Activated CD4-positive, alpha-beta T cell treated with anti-CD3 and anti-CD28 coated beads for 36 hours (primary cell): ENCODE measurements at places on chromosomes 3 and 15.
A peak's percentile ranks its signal among the peaks of the same experiment; 100 is the strongest.

DNA sequence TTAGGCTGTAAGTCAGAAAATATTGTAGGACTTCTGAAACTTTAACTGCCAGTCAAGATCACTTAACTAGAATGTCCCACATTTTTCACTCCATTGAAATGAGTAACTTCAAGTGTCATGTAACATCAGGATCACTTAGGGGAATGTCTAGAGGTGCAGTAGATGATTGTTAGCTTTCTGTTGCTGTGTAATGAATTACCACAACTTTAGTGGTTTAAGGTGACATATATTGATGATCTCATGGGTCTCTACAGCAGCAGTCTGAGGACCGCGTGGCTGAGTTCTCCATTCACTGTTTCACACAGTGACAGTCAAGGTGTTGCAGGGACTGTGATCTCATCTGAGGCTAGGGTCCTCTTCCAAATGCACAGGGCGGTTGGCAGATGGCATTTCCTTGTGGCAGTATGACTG lies 82.7 kb downstream of the SLC25A26 start:
- DNase-seq, result peak; percentile 70

DNA sequence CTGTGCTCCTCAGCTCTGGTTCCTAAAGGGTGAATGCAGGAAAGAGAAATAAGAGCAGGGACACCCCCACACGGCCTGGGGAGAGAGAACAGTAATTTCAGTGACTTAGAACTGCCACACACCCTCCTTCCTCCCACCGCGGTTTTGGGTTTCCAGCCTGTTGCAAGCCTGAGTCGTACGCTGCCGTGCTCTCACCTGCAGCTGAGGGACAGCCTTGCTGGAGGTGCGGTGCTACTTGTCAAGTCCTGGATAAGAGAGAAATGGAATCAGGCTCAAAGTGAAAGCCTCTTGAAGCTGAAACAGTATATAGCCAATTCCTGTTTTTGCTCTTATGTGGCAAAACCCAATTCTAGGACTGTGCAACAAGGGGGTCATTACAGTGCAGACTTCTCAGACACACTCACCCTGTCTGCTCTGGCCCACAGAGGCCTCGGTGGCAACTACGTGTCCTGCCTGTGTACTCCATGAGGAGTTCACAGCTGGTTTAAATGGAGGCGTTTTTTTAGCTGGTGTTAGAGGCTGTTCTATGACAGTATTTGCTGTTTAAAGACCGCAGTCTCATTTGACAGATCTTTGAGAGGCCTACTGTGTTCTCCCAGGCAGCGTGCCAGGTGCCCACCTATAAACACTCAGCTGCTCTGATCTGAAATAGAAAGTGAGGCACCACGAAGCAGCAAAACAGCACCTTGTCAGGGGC lies 42.9 kb downstream of the TBC1D2B start:
- DNase-seq, result peak; percentile 95

DNA sequence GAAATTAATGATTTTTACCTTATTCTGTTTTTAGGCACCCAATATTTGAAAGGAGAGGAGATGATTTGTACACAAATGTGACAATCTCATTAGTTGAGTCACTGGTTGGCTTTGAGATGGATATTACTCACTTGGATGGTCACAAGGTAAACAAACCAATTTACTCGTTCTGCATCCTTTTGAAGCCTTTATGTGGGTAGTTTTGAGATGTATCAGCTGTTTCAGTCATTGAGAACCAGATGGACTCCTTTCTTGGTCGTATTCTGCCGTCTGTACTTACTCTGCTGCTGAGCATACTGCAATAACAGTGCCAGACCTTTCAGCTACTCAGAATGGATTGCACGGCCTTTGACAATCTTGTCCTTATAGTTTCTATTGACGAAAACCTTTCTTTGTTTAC lies 13.3 kb downstream of the DNAJB11 start:
- DNase-seq, result no peak

DNA sequence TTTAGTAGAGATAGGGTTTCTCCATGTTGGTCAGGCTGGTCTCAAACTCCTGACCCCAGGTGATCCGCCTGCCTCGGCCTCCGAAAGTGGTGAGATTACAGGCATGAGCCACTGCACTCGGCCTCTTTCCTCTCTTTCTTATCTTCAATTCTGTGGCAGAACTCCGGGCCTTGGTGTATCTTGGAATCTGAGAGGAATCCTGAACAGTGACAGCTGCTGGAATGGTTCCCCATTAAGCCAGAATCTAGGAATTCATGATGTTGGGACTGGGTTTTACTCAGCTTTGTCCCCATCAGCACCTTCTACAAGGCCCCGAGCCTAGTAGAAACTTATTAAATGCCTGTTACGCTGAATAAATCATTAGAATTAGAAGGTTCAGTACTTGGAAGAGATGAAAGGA lies 81.4 kb downstream of the GPR156 start:
- no peak for DNase-seq

- DNase-seq, result no peak
Observed at GRCh38 chr15:38225381-38225780, 27.3 kb upstream of the SPRED1 start.

DNA sequence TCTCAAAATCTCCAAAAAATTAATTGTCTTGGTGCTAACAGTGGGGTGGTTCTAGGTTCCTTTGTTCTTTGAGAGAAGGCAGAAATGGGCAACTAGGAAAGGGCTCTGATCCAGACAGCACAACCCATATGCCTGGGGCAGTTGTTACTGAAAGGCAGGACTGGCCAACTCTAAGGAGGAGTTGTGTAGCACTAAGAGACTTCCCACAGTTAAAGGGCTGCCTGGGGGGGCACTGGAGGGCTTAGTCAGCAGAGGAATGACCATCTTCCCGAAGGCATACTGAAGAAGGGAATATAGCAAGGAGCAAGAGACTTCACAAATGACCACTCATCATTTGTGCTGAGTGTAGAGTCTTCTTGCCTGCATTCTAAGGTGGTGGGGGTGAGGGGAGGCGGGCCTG lies 15.8 kb downstream of the ILDR1 start:
- no peak for DNase-seq

GRCh38 chr15:39506146-39506545 lies 74.7 kb upstream of the THBS1 start:
- no peak for DNase-seq

- DNase-seq, result peak; percentile 1
Observed at GRCh38 chr3:46849045-46849631, 14.1 kb downstream of the MYL3 start.

DNA sequence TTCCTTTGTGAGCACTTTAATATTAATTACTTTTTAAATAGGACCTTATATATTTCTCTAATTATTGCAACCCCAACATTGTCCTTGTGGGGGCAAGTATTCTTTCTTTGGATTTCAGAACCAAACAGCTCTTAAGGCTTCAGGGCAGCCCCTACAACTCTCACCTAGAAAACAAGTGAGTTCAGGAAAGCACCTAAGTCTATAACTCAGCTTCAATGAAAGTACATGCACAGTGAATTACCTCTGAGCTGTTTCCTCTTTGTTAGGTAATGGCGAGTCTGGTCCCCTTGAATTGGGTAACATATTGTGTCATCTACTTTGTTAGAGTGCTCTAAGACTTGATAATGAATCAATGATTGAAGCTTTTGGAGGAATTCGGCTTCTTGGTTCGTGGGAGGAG lies 545.7 kb downstream of the NLGN1 start:
- no peak for DNase-seq

GRCh38 chr3:17979252-17979651 lies 236.8 kb upstream of the TBC1D5 start:
- peak; percentile 14 for DNase-seq

DNA sequence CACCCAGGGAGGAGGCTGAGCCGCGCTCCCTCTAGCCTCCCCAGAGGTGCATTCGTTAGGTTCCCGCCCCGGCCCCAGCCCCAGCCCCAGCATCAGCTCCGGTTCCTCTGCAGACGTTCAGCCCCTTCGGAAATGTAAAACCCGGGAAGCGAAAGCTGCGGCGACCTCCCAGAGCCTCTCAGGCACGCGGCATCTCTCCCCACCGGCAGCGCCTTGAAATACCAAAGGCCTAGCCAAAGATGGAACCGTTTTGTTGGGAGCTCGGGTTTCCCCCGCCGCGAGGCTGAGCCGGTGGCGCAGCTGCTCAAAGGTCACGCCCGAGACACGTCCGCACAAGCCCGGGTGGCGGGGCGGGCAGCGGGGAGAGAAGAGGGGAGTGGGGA lies 77.8 kb upstream of the HES1 start:
- DNase-seq, result peak; percentile 66

DNA sequence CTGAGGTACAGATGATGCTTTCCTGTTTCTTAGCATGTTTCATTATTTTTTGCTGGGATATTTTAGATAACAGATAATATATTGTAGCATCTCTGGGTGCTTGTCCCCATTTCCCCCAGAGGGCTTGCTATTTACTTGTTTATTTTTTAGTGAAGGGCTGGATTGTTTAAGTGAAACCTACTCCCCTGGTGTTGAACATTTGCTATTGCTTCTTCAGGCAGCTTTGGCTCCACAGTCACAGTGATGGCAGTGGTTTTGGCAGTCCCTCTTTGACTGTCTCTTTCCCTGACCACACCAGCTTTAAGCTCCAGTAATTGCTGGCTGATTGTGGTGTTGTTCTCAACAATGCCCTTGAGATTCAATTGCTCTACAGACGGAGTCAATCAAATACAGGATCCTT lies 128.9 kb downstream of the KLF13 start:
- DNase-seq, result peak; percentile 20

- DNase-seq, result no peak
Observed at GRCh38 chr15:45087513-45087912, 26.5 kb downstream of the DUOX2 start.

DNA sequence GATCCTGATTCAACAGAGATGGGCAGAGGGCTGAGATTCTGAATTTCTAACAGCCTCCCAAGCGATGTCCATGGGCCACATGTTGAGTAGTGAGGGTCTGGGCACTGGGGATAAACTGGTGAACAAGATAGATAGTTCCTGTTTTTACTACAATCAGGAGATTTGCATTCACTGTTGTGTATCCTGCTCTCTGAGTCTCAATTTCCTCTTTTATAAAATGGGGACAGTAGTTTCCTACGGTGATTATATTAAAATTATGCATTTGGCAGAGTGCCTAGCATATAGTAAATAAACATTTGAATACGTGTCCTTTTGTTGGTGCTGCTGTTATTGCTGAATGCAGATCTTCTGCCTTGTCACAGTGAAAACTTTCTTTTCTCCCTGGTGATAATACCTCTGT lies 102.5 kb downstream of the MYH15 start:
- no peak for DNase-seq

GRCh38 chr3:46318207-46318927 lies 35.5 kb upstream of the CCR2 start:
- no peak for DNase-seq

- DNase-seq, result no peak
Observed at GRCh38 chr3:185792955-185793354, 31.9 kb downstream of the IGF2BP2 start.
